Gastrocnemius medialis (tissue), 4 donors: ENCODE measurements at places on chromosomes 3 and 15.

DNA sequence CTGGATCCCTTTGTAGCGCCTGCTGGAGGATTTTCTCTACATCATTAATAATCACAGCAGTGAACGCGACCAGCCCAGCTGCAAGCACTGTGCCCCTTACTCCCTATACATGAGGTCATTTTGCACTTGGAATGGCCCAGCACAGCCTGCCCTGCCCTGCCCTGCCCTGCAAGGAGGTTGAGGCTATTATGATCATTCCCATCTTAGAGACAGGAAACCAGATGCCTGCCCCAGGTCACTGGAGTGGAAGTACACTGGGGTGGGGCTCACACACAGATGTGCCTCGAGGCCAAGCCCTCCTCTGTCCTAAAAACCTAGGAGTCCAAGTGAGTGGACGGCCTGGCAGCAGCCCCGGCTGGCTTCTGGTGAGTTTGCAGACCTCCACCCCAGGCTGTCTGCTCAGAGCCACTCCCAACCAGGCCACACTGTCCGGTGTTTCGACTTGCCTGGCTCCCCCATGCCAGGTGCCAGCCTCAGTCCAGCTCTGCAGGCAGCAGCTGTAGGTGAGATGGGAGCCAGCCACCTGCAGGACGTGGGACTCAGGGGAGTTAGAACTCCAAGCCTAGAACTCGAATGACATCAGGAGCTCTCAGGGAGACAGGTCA, 30.4 kb upstream of the SEC61A1 start:
- DNase-seq = no peak

DNA sequence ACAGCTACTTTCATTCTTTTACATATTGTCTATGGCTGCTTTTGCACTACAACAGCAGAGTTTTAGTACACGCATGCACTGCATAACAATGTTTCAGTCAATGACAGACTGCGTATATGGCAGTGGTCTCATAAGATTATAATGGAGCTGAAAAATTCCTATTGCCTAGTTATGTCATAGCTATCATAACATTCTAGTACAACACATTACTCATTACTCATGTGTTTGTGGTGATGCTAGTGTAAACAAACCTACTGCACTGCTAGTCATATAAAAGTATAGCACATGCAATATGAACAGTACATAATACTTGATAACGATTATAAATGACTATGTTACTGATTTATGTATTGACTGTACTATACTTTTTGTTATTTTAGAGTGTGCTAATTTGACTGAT, 47.9 kb downstream of the QTRT2 start:
- DNase-seq = no peak

GRCh38 chr15:36430726-36431265, 148.6 kb upstream of the CDIN1 start:
- no peak for DNase-seq

- DNase-seq = no peak
These were observed 33.9 kb downstream of the GAP43 start for GRCh38 chr3:115657168-115657567.

DNA sequence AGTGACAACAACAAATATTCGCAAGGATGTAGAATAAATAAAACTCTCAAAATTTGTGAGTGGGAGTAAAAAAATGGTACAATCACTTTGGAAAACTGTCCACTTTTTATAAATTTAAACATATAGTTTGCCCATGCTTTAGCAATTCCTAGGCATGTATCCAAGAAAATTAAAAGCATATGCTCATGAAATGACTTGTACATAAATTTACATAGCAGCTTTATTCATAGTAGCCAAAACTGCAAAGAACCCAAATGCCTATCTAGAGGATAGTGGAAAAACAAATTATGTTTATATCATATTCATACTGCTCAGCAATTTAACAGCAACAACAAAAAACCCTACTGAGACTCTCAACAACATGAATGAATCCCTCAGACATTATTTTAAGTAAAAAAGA, 363.6 kb upstream of the CCDC54 start:
- DNase-seq = no peak

DNA sequence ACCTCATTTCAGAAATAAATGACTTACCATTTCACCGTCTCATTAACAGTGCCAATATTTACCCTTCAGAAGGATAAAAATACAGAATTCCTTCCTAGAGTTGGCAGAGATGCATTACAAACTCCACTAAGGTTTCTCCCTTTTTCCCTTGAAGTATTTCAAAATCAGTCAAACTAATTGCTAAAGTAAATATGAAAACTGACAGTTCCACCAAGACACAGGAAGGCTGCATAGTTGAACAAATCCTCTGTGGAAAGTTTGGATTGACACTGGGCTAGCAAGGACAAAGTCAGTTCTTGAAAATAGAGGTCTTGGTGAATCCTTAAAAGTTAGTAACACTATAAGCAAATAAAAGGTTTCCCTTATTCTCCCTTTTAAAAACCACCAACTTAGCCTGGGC, 34.5 kb downstream of the DCP1A start:
- no peak for DNase-seq

- no peak for DNase-seq
These were observed 98.5 kb upstream of the MME start for GRCh38 chr3:154981664-154982063.

DNA sequence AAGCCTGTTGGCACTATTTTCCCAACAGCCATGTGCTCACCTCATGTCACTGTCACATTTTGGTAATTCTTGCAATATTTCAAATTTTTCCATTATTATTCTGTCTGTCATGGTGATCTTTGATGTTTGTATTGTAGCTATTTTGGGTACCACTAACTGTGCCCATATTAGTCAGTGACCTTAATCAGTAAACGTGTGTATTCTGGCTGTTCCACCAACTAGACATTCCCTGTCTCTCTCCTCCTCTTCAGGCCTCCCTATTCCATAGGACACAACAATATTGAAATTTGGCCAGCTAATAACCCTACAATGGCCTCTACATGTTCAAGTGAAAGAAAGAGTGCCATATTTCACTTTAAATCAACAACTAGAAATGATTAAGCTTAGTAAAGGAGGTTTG, 88.6 kb downstream of the OPA1 start:
- DNase-seq = no peak

GRCh38 chr3:161070980-161071663, 34.0 kb downstream of the B3GALNT1 start:
- no peak for DNase-seq

- no peak for DNase-seq
These were observed 101.6 kb downstream of the ZIC4 start for GRCh38 chr3:147304756-147305155.

- DNase-seq = peak; percentile 62
These were observed 57.5 kb upstream of the TRPM1 start for GRCh38 chr15:31158858-31159569.

DNA sequence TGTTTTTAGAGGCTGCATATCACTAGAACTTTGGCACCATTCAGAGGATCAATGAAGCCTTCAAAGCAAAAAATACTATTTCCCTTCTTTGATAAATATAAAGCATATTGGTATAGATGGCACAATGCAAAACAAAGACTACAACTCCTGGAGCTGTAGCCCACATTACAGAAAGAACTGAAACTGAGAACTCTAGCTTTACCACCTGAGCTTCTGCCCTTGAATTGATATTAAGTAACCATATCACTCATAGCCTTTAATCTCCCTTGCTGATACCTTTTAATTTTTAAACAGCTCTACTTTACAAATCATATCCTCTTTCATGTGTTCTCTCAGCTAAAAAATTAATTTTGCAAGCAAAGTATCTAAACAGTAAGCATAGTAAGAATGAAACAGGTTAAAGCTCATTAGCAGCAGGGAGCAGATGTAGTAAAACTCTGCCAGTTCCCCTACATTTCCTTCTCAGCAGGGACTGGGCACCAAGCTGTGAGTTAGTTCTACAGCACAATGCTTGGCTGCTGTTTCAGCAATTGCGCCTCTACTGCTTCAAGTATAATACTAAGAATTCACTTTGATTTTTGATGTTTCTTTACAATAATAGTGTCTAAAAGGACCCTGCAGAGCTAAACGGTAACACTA, 97.9 kb upstream of the NANOGP8 start:
- no peak for DNase-seq

- no peak for DNase-seq
These were observed 180.7 kb downstream of the KLHL25 start for GRCh38 chr15:85614059-85614458.

DNA sequence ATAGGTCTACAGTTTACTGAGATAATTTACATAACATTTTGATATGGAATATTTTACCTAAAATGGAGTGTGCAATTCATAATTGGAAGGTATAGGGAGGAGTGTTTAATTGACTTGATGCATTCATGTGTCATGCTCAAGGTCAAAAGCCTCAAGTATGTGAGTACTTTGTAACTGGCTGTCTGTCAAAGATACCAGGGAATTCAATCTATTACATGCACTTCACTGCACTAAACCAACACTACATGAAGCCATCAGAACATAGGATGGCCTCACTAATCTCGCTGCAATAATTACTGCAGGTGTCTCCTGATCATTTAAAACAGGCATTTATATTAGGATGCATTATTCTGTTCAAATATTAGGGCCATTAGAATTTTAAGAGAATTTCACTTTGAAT, 367.2 kb downstream of the CNTN4 start:
- DNase-seq = no peak

DNA sequence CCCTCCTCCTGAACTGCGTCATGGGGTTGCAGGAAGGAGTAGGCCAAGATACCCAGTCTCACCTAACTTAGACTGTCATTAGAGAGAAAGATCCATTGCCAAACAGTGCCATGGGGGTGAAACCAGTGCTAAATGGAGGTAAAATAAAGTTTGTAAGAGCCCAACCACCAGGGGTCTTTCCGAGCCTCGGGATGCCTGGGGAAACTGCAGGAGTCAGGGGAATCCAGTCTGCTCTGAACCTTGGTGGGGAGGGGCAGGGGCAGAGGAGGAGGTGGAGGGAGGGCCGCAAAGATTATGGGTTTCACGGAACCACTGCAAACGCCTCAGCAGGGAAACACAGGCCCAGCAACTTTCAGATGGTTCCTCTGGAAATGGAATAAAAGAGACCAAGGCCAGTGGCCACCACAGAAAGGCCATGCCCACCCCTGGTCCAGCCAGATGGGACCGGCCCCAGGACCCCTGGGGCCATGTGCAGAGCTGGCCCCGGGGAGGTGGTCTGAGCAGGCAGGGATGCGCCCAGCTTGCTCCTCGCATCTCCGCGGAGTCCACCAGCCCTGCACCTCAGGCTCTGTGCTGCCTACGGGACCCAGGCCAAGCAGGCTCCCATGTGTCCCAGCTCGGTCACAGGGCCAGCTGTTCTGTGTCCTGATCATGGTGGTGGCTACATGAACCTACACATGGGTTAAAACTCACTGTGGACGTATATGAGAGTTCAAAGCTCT, 19.8 kb upstream of the GP9 start:
- DNase-seq = no peak

DNA sequence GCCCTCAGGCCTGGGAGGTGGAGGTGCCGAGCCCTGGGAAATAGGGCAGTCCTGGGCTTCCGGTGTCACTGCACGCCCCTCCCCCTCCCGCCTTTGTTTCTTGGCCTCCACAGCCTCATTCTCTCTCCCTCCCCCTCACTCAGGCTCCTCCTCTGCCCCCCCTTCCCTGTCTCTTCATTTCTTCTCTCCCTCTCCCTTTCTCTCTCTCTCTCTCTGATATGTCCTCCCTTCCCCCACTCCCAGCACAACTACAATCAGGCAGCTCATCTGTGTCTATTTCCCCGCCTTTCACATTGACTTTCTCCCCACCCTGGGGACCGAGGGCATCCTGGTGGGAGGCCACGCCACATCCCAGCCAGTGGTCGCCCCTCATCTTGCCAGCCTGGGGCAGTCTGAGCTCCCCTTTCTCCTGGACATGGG, 40.2 kb downstream of the IDH2 start:
- DNase-seq = no peak

DNA sequence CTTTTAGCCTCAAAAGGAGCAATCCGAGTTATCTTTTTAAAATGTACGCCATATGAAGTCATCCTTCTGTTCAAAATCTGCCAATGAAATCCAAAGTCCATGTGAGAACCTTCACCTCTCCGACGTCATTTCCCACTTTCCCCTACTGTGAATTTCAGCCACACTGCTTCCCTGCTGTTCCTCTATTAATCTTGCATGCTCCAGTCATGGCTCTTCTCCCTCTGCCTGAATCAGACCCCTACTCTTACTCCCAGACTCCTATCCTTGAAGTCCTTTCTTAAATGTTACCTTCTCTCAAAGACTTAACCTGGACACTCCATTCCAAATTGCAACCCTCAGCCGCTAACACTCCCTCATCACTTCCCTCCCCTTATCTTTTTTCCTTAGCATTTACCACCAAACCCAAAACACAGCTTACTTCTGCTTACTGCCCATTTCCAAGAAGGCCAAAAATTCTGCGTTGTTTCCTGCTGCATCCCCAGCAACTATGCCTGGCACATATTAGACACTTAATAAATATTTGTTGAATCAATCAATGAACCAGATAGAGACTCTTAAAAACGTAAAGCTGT, 1.2 kb downstream of the NKIRAS1 start:
- no peak for DNase-seq

DNA sequence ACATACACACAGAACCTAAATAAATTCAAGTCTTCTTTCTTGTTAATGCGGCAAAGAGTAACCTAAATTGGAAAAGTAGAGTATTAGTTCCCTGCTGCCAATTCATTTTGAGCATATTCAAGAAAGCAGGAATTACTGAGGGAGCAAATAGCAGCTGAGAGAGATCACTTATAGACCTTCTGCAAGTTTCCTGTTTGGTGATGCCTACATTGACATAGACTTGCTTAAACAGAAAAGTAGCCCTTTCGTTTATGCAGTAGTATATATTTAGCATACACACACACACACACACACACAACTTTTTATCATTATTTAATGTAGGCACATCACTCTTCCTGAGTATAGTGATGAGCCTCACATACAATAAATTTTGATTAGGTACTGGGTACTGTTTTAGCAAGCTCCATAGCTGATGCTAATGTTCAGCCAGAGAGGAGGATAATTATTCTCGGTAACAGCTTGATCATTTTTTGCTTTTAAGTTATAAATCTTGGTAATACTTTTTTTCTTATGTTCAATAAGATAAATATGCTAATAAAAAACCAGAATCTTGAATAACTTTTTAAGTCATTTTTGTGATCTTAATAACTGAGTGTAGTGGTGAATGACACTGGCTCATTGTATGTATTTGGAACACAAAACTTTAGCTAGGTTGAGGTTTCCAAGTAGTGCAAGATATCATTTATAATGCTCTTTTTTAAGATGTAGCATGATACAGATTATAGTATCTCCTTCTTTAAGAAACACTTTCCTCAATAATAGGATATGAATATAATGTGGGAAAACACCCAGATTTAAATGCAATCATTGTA, 174.7 kb downstream of the MBNL1 start:
- DNase-seq = no peak

- no peak for DNase-seq
These were observed 524.8 kb upstream of the PPP2R3A start for GRCh38 chr3:135440746-135441145.
